ENCODE measurements at places on chromosomes 6 and 20. TPM values are rescaled to one million over a fixed set of nuclear protein-coding genes. Genes with fewer than 3 reads are reported as not detected.

Gene TEAD3
- 0.27 TPM for total RNA-seq

Gene BMP2
- total RNA-seq, result 41.5 TPM

Gene SLC22A2
- not detected for total RNA-seq

Gene ADGRB3
- under 0.01 TPM for total RNA-seq

Gene RIPPLY2
- total RNA-seq, result not detected

Gene CNKSR3
- 9.1 TPM for total RNA-seq
